ENCODE measurements at places on chromosomes 7 and 10. TPM values are rescaled to one million over a fixed set of nuclear protein-coding genes. Genes with fewer than 3 reads are reported as not detected.

The FAM25A gene
- total RNA-seq, result not detected

The C10orf71 gene
- not detected for total RNA-seq

DNA sequence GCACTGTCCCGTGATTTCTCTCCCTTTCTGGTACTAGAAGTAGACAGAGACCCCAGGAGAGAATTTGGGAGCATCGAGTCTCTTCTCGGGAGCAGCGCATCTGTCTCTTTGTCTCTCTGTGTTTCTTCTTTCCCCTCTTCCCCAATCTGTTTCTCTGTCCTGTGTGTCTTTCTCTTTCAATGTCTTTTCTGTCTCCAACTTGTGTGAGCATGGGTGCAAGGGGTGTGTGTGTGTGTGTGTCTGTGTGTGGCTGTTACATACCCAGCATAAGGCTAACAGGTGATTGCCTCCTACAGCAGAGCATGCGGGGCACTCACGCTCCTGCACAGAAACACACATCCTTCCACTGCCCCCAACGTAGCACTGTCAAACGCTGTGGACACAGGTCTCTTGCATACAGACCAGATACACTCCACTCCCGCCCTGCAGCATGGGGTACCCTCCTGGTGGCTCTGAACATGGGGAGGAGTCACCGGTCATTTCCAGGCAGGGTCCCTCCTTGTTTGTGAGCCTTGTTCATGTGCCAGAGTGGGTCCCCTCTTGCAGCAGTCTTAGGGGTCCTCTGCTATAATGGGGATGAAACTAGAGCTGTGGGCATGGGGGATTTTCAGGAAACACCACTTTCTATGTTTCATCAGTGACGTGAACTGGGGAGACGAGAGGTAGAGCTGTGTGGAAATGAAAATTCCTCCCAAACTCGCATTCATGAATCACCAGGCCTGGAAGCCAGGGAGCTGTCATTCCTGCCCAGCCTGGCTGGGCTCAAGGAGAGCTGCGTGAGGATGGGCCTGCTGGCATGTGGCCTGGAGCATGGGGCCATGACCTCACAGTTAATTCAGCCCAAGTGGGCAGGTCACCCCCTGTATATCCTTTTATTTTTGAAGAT is 980 bp downstream of the ADAMTS14 start:
- H3K27me3 ChIP-seq, result no peaks in the 10 kb centered on the region
- no peak for DNase-seq
- H3K4me3 ChIP-seq, result no peak overlapping the region
- no peaks in the 10 kb centered on the region for H3K4me1 ChIP-seq
- no peaks in the 10 kb centered on the region for H3K36me3 ChIP-seq
- no peak overlapping the region for H3K27ac ChIP-seq

The PRKCQ gene
- not detected for total RNA-seq

The CLRN3 gene
- total RNA-seq, result not detected
